ENCODE measurements at places on chromosomes 1 and 21.

DNA sequence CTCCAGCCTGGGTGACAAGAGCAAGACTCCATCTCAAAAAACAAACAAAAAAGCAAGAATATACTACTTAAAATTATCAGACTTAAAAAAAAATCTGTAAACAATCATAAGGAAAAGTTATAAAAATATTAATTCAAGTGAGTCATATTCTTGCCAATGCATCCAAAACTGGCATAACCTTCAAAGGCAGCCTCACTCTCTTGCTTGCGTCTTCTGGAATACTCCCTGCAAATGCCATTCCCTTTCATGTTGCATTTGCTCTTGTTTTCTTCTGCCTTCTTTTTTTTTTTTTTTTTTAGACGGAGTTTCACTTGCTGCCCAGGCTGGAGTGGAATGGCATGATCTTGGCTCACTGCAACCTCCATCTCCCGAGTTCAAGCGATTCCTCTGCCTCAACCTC, 32.2 kb upstream of the ZBTB8A start:
- peak; percentile 57 for DNase-seq

DNA sequence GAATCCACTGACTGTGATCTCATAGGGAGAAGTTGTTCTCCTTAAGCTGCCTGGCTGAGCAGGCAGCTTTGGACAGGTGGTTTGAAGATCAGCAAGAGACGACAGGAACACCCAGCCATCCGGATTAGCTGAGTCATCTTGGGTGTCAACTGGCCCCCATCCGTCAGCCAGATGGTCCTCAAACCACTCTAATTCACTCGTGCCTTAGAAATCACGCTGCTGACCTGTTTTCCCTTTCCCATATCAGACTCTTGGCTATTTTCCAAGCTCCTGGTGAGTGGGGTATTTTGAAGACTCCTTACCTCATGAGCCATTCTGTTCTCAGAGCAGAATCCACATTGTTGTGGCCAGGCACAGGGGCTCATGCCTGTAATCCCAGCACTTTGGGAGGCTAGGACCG, 149.1 kb upstream of the L1TD1 start:
- no peak for DNase-seq

DNA sequence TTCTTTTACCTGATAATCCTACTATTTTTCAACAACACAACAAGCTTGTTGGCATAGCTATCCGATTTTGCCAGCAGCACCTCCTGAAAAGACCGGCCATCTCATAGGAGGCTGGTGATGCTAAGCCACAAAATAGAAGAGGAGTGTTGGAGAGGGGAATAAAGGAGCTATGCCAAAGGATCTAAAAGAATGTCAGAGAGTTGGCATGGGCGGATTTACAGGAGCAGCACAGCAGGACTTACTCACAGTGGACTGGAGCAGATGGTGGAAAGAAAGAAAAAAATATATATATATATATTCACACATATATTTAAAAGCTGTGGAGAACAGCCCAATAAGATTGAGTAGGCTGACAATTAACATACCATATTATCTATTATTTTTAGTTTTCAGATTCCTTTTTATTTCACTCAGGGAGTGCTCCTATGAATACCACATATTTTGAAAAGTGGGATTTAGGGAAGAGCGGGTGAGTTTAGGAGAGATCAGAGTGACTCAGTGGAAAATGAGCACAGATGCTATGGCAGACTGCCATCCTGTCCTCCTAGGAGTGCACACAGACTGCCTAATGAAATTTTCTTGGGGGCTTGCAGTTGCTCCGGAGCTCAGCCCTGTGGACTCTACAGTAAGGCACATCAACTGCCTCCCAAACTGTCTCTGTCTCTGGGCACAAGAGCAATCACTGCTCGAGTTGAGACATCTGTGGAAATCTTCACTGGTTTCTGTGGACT, 394.4 kb upstream of the CHRM3 start:
- no peak for DNase-seq

- DNase-seq: no peak
These were observed 17.7 kb downstream of the CD53 start for GRCh38 chr1:110890474-110891196.

DNA sequence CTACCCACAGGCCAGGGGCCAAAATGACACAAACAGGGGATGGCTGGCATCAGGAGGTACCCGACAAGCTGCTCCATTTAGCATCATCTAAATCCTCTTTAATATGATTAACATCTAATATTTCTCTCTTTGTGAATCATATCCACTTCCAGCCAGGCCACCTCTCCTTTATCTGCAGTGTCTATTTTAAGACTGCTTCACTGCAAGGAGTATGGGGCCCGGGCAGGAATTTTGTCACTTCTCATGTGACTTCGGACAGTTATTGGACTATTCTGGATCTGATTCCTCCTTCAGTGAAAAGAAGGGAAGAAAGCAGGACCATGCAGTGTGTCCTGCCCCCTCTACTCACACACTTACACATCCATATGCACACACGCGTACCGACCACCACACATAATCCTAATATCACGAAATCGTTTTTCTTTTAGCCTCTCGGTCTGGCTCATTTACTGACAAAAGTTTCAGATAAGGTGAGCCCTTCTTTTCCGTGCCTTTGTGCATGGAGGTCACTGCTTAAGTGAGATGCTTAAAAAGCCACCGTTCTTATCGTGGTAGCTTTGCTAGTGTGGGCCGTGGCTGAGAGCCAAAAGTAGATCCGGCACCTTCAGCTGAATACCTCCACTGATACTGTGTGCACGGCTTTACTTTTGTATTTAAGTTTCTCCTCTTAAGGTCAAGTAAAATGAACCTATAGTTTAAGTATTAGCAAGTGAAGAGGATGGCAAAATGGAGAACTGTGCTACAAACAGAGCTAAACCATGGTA, 26.0 kb downstream of the PROX1 start:
- no peak for DNase-seq

DNA sequence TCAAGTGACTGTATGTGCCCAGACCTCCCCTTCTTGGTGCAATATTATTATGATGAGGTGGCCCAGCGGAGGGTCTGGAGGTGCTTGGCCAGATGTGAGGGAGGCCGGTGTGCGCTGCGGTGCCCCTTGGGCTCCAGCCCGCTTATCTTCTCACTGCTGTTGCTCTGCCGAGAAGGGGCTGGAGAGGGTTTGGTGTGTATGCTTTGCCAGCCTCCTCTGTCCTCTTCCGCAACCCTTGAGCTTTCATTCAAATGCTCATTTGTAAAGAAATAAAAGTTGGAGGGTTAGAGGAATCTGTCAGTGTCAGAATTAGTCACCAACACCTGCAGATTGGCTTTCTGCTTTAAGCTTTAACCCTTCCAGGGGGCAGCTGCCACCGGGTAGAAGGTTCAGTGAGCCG, 19.7 kb downstream of the RNF220 start:
- DNase-seq: no peak

DNA sequence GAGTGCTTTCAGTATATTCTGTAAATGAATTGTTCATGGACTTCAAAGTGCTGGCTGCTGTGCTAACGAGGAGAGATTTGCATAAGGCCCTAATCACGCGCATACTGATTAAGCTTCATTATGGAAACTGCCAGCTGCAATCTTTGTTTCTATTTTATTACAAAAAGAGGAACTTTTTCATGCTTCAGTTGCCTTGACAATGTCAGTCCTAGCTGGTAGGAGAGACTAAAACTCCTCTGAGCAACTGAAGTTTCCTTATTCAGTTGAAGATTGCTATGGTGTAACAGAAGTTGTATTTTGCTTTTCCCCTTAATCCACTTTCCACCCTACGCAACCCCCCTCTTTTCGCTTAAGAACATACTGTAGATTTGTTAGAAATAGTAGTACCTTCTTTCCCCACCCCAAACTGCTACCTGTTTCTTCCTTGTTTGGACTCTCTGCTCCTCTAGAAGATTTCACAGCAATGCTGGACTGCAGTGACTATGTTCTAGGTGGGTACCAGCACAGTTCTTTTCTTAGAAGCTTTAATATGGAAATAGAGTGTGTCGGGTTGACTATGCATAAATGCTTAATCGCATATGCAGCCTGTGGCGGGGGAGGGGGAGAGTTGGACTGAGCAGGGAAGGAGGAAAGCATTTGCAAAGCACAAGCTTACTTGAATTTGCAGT, 108.3 kb downstream of the POU2F1 start:
- no peak for DNase-seq
